ENCODE measurements at places on chromosomes 6 and 20.

- no peak for DNase-seq
Observed at GRCh38 chr20:33159713-33160112, 8.2 kb upstream of the BPIFA2 start.

GRCh38 chr6:37495244-37495934, 4.3 kb downstream of the CCDC167 start:
- no peak for DNase-seq

DNA sequence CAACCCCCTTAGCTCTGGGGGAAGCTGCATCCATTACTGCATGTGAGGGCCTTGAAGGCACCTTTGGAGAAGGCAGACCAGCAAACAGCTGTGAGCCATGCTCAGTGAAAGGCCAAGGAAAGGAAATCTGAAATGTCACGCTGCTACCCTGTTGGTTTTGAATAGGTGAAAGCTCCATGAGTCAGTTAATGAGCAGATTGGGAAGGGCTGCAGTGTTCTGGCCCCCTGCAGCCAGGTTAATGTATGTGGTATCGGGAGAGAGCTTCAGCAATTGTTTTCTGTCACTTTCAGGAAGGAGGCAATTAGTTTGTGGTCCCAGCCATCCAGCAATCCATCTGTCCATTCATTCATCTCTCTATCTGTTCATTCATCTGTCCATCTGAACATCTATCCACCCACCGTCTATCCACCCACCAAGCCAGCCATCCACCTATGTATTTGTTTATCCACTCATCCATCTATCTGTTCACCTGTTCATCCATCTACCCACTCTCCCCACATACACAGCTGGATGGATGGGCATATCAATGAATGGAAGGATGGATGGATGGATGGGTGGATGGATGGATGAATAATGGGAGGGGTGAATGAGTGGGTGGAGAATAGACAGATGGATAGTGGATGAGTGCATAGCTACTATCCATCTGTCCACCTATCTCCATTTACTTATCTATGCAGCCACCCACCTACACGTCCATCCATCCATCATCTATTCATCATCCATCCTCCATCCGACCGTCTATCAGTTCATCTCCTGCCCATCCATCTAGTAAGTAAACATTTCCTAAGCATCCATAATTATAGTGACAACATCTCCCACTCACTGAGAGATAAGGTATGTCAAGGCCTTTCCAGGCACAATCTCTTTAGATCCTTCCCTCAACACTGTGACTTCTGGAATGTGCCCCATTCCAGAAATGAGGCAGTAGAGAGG, 16.0 kb downstream of the PCK1 start:
- DNase-seq, result no peak

- no peak for DNase-seq
Observed at GRCh38 chr6:105952772-105953690, 133.1 kb upstream of the PRDM1 start.
